ENCODE measurements at places on chromosomes 4 and X. TPM values are rescaled to one million over a fixed set of nuclear protein-coding genes. Genes with fewer than 3 reads are reported as not detected.

MAGEE1 gene
- 2.1 TPM for total RNA-seq

NALF2 gene
- not detected for total RNA-seq

WDR17 gene
- 0.06 TPM for total RNA-seq

SULT1B1 gene
- total RNA-seq, result not detected

MAGEB1 gene
- total RNA-seq, result not detected

GAGE1 gene
- total RNA-seq, result not detected

LRBA gene
- 17.8 TPM for total RNA-seq

F9 gene
- not detected for total RNA-seq

ASMT gene
- not detected for total RNA-seq

DCK gene
- total RNA-seq, result 4.5 TPM

NAP1L2 gene
- not detected for total RNA-seq

AADAT gene
- 4.6 TPM for total RNA-seq

PTPN13 gene
- total RNA-seq, result 14.3 TPM

TLR8 gene
- total RNA-seq, result not detected

ADD1 gene
- total RNA-seq, result 190 TPM

JADE3 gene
- 3.1 TPM for total RNA-seq

All from cardiac ventricle fibroblast (primary cell).